ENCODE measurements at places on chromosomes 1 and 21. TPM values are rescaled to one million over a fixed set of nuclear protein-coding genes. Genes with fewer than 3 reads are reported as not detected.

DNA sequence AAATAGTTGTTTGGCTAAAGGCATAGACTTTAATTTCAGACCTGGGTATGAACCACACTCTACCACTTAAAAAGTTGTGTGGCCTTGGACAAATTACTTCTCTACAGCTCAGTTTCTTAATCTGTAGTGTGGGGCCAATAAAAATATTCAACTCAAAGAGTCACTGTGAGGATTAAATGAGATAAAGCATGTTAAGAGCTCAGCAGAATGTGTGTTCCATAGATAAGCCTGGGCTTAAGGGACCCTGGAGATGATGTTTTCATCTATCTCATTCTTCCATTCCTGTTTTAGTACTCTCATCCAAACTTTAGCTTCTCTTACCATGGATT is 17.7 kb downstream of the S100A10 start:
- H3K27ac ChIP-seq = no peak overlapping the region
- no peak for DNase-seq
- H3K4me1 ChIP-seq = peaks cover 12% of the 10 kb centered on the region
- no peaks in the 10 kb centered on the region for H3K27me3 ChIP-seq
- no peak overlapping the region for H3K4me3 ChIP-seq

DNA sequence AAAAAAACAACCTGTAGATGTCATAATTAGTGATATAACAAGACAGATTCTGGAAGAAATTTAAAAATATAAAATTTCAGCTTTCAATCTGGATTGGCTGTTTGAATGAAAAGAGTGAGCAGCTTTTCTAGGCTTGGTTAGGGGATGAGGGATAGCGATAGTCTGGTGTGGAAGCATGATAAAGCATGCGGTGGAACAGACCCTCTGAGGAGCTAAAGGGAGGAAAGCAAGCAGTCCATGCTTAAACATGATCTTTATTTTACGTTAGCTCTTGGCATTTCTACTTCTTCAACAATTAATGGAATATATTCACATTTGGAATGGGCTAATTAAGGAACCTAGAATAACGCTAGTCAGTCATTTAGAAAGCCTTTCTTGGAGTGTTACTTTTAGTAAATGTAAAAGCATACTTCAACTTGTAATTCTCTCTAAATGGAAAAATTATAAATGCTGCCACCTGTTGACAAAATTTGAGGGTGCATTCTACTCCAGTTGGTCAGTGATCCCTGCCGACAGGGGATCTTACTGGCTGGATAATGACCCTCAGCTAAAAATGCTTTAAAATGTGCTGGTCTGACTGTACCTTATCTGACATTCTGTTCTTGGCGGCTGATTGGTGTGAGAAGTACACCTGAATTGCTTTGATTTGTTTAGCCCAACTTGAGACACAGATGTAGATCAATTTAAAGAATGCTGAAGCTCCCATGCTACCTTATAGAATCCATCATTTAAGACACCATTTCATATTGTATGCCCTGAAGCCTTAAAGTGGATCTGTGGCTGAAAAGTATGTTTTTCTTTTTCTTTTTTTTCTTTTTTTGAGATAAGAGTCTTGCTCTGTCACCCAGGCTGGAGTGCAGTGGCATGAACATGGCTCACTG is 61.2 kb downstream of the AK4 start:
- no peaks in the 10 kb centered on the region for H3K27me3 ChIP-seq
- no peaks in the 10 kb centered on the region for H3K36me3 ChIP-seq

DNA sequence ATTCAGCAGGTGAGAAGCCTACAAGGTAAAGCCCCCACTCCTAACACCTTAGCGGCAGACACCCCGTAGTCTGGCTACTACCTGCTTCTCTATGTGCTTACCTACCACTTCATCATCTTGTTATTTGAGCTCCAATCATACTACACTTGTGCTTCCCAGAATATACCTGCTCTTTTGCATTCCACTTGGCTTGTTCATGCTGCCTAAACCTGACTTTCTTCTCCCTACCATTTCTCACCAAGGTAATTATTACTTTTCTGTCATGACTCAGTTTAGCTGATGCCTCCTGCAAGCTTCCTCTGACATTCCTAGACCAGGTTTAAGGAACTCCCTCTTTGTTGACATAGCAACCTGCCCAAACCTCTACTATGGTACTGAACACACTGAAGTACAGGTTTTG is 495.6 kb upstream of the C1orf87 start:
- no peaks in the 10 kb centered on the region for H3K27me3 ChIP-seq
- no peak overlapping the region for H3K27ac ChIP-seq
- no peak for DNase-seq

DNA sequence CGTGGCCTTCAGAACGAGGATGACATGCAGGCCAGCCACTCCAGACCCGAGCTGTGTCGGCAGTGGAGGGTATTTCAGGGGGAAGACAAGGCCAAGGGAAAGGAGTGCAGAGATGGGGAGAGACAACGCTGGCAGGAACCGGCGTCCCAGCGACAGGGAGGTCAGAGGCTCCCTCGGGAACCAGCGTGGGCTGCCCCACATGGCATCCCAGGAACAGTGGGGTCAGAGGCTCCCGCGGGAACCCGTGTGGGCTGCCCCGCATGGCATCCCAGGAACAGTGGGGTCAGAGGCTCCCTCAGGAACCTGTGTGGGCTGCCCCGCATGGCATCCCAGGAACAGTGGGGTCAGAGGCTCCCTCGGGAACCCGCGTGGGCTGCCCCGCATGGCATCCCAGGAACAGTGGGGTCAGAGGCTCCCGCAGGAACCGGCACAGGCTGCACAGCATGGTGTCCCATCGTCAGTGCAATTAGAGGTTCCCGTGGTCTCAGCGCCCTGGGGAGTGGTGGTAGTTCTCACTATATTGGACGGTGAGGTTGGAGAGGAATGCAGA is 43.0 kb downstream of the SLC19A1 start:
- H3K27me3 ChIP-seq = no peaks in the 10 kb centered on the region
- no peak overlapping the region for H3K27ac ChIP-seq

DNA sequence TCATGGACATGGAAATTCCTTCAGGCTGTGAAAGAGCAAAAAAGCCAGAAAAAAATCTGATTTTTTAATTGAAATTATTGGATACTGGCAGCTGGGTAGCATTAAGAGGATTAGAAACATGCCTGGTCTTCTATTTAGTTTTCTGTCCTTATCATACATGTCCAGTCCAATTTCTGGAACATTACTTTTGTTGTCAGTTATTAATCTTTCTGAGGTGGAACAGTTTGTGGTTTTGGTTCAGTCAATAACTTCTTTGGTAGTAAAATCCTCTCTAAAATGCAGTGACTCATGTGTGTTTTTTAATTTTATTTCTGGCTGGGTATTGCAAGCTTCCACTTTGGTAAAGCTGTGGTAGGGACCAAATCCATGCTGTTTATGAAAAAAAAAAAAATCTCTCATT is 687.0 kb upstream of the ADGRL2 start:
- no peaks in the 10 kb centered on the region for H3K27me3 ChIP-seq
- no peak overlapping the region for H3K27ac ChIP-seq
- no peak for DNase-seq
- no peaks in the 10 kb centered on the region for H3K4me1 ChIP-seq

DNA sequence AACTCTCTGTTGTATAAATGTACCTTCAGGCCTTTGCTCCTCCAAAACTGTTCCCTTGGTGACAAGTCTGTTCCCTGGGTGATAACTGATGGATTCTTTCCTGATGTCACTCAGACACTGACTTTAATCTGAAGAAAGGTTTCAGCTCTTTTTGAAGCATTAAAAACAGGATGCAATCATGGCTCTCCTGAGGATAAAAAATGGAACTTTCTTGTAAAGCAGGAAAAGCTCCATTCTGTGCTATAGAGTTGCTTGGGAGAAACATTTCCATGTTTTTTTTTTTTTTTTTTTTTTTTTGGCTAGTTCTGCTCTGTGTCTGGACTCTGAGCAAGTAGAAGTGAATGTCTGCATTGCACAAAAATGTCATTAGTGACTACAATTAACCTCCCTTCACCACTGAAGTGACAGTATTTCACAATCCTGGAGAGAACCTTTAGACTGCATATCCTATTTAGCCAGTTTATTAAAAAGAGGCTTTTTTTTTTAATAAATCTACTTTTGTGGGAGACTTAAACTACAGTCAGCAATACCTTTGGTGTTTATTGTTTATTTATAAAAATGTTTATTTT is 101.7 kb upstream of the PRMT6 start:
- H3K36me3 ChIP-seq = no peaks in the 10 kb centered on the region
- no peaks in the 10 kb centered on the region for H3K4me1 ChIP-seq
- H3K4me3 ChIP-seq = no peak overlapping the region
- H3K27me3 ChIP-seq = no peaks in the 10 kb centered on the region

The CD53 gene
- 171 TPM for total RNA-seq
